ENCODE measurements at places on chromosomes 2 and 18.

DNA sequence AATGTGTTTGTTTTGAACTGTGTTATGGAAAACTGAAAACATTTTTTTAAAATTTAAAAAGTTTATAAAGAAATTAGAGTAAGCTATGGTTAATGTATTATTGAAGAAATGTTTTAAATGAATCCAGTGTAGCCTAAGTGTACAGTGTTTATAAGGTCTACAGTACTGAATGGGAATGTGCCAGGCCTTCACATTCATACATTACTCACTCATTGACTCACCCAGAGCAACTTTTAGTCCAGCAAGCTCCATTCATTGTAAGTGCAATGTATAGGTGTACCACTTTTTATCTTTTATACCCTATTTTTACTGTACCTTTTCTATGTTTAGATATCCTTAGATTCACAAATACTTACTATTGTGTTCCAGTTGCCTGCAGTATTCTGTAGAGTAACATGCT is 215.1 kb upstream of the THUMPD2 start:
- DNase-seq, result peak; percentile 56

- peak; percentile 20 for DNase-seq
Observed at GRCh38 chr2:138030459-138030858, 66.2 kb downstream of the HNMT start.

- DNase-seq, result no peak
Observed at GRCh38 chr18:3648641-3649040, 198.7 kb downstream of the TGIF1 start.

DNA sequence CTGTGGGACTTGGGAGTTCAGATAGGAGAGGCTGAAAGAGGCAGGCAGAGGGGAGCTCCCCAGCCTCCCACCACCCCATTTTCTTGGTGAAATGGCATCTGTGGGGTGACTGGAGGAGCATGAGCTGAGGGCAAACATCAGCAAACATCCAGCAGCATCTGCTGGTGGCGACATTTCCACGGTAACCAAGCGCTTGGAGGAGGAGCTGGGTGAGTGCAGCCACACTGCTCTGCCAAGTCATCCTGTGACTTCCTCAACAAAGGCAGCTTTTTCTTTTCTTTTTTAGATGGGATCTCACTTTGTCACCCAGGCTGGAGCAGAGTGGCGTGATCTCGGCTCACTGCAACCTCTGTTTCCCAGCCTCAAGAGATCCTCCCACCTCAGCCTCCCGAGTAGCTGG is 5.6 kb downstream of the TXNL4A start:
- no peak for DNase-seq

DNA sequence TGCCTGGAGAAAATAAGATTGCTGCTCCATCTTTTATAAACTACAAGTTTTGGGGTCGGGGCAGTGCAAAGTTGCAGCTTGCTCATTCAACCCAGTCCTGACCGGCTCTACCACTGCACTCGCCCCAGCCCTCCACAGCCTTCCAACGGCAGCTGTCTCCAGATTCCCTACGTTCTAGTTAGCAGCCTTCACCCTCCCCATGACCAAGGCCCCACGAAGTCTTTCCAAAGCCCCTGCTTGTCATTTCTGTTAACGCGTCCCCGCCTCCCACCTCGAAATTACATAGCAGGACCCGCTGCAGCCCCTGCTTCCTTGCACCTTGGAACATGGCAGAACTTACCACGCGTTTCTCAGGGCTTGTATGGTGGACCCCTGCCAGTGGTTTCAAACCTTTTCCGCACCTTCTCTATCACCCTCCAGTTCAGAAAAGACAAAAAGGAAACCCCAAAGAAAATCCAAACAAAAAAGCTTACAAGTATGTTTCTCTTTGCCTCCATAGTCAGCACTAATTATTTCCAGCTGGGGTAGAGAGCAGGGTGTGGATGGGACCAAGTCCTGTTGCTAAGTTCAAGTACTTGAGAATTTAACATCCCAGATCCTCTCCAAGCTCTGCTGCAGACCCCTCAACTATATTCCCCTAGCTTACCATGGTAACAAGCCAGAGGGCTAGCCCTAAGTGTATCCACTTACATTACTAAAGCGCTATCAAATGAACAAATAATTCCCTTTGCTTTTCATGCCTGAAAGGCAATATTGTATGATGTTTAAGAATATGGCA is 161.5 kb downstream of the TGIF1 start:
- no peak for DNase-seq

DNA sequence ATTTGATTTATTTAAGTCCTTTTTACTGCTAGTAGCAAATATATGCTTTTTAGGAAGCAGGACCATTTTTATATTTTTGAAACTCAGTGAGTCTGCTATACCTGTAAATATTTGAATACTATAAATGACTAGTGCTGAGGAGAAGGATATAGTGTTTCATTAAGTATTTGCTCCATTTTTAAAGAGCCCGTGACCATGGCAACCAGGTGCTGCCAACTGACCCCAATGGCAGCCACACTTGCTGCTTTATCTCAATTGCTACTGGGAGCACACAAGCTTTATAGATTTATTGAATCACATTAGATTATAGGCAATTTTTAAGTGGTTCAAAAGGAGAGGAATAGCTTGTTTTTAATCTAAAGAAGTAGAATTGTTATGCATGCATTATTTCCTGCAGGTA is 142.0 kb downstream of the SCG2 start:
- no peak for DNase-seq

DNA sequence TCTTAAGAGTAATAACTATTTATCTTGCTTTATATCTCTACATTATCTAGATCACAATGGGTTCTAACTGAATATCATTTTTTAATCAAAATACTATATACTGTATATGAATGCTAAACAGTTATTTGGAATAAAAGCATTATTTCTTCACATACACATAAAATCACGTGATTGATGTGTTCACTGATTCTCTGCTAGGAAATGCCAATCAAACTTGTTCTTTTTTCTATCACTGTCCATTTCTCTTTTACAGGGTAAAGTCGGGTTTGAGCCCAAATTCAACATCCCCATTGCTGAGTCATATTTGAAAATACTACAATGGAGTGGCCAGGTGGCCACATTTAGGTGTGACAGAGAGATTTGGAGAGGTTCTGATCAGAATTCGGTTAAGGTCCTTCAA is 1114.0 kb upstream of the PIK3C3 start:
- no peak for DNase-seq

DNA sequence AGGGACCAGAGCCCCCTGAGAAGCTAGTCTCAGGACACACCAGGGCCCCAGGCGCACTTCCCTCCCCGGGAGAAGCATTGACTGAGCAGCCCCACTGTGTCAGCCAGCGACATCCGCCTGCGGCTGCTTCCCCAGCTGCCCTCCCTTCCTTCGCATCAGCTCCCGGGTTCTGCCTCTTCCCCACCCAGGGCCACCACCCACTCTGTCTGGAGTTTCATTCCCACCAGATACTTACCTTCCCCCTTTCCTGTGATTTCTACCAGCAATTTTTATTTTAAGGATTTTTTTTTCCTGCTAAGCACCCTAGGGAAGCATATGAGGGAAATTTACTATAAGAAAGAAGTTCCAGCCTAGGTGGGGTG is 99.2 kb downstream of the SMAD7 start:
- no peak for DNase-seq

GRCh38 chr18:51192696-51193095 is 4.8 kb downstream of the MEX3C start:
- DNase-seq, result no peak

DNA sequence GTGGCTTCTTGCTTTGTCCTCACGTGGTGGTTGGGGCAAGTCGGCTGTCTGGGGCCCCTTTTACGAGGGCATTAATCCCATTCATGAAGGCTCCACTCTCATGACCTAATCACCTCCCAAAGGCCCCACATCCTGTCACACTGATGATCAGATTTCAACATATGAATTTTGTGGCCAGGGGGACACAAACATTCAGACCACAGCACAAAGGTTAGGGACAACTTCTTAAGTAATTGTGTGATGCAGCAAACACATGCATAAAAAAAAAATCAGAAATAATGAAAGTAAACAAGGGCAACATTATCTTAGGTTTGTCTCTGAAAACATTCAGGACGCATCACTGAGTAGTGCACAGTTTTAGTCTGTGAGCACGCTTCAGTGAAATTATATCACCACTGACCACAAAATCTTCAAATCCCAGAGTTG is 54.2 kb upstream of the FRZB start:
- no peak for DNase-seq

DNA sequence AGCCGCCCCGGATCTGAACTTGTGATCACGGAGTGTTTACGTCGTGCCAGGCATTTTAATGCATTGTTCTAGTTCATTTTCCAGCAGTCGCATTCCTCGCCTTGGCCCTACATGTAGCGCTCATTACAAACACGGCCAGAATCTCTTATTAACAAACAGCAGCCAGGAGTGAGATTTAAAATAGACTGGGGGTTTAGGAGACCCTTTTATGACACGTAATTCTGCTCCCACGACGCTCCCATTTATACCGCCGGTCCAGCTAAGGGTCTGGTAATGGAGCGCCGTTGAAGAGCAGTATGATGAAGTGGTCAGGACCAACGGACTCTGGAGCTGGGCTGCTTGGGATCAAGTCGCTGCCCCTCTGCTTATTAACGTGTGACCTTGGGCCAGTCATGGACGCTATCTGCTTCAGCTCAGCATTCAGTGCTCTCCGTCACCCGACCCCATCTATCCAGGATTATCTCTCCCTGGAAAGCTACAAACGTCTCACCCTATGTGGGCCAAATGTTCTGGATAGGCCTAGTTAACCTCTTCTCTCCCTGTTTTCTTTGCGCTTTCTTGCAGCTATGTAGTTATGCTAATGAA is 745 bp downstream of the MSH2 start:
- peak; percentile 1 for DNase-seq

GRCh38 chr2:19841918-19842693 is 59.7 kb downstream of the TTC32 start:
- DNase-seq, result no peak

GRCh38 chr2:234496835-234497593 is at the start of gene ARL4C:
Gene ARL4C (minus strand): TSS chr2:234497081. CDS start chr2:234496586, 495 bp downstream.
- DNase-seq, result peak; percentile 44

DNA sequence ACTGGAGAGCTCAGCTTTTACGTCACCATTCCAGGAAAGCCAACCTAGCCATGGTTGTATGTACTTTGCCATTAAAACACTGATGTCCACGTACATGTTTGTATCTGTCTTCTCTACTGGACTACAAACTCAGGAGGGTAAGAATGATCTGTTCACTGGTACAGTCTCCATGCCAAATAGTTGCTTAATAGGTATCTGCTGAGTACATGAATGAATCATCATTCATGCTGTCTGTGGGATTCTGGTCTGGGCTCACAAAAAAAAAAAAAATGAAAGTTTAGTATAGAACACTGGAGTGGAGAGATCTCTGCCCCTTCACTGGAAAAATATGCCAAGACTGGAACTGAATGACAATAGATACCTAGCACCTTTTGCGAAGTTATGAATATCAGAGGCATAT is 102.6 kb upstream of the ITGA4 start:
- peak; percentile 63 for DNase-seq

GRCh38 chr2:48691935-48692691 is 63.4 kb downstream of the LHCGR start:
- DNase-seq, result no peak

DNA sequence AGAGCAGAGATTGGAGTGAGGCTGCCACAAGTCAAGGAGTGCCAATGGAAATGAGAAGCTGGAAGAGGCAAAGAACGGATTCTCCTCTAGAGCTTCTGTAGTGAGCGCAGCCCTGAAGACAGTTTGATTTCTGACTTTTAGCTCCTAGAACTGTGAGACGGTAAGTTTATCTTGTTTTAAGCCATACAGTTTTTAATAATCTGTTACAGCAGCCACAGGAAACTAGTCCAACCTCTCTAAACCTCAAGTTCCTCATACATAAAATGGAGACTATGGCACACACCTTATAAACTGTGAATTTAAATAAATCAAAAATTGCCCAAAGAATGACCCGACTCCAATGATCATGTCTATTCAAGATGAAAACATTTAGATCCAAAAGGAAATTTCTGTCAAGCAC is 596.5 kb downstream of the BCL11A start:
- no peak for DNase-seq
